Ureter (tissue), 1 donor: ENCODE measurements at places on chromosomes 3 and 15. TPM values are rescaled to one million over a fixed set of nuclear protein-coding genes. Genes with fewer than 3 reads are reported as not detected.

Gene SCN5A
- total RNA-seq = 3.5 TPM

Gene MESP2
- total RNA-seq = not detected

Gene GOLGA8J
- total RNA-seq = not detected

Gene GOLGA8B
- total RNA-seq = 172 TPM

Gene CLDND1
- total RNA-seq = 90.2 TPM
